CD4-positive, alpha-beta T cell (primary cell): ENCODE measurements at places on chromosomes 5 and 9.

- DNase-seq, result no peak
These were observed 242.9 kb downstream of the CSNK1G3 start for GRCh38 chr5:123754908-123755307.

- no peak for DNase-seq
These were observed 258.7 kb upstream of the CLINT1 start for GRCh38 chr5:158117467-158118160.

GRCh38 chr5:33608344-33609041, 167.7 kb downstream of the TARS1 start:
- no peak for DNase-seq

DNA sequence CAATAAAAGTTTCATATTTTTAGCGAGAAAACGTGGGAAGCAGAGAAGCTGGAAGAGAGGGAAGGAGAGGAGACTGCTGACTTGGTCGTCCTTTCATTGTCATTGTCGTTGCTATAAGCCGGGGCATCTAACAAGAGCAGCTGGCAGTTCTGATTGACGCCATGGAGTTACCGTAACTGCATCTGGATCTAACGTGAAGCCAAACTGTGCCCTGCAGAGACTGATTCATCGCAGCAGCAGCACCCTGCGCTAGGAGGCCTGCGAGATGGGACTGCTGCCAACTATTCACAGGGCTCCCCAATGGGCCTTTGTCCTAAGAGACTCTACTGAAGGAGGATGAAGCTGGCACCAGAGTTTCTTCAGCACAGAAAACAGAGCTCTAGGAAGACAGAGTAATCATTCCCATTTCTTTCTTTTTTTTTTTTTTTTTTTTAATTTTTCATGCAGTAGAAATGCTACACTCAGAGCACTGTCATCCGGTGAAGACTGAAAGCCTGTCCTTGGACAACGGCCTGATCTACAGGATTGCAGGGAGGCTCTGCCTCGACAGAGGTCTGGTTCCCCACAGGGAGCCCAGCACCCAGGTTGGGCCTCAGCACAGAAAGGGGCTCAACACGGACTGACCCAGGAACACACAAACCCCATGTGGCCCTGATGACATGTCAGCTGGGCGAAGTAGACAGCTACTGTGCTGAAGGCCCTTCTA, 47.8 kb downstream of the RETREG1 start:
- no peak for DNase-seq

DNA sequence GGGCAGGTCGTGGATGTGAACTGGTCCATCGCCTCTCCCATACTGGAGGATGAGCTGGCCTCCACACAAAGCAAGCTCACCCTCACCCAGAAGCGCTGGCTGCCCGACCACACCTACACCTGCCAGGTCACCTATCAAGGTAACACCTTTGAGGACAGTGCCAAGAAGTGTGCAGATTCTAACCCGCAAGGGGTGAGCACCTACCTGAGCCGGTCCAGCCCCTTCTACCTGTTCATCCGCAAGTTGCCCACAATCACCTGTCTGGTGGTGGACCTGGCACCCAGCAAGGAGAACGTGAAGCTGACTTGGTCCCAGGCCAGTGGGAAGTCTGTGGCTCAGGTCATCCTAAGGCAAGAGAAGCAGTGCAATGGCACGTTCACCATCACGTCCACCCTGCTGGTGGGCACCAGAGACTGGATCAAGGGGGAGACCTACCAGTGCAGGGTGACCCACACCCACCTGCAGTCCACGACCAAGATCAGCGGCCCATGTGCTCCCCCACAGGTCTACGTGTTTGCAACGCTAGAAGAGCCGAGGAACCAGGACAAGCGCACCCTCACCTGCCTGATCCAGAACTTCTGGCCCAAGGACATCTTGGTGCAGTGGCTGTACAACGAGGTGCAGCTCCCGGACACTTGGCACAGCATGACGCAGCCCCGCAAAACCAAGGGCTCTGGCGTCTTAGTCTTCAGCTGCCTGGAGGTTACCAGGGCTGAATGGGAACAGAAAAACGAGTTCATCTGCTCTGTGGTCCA, 71.3 kb downstream of the INSL6 start:
- no peak for DNase-seq

DNA sequence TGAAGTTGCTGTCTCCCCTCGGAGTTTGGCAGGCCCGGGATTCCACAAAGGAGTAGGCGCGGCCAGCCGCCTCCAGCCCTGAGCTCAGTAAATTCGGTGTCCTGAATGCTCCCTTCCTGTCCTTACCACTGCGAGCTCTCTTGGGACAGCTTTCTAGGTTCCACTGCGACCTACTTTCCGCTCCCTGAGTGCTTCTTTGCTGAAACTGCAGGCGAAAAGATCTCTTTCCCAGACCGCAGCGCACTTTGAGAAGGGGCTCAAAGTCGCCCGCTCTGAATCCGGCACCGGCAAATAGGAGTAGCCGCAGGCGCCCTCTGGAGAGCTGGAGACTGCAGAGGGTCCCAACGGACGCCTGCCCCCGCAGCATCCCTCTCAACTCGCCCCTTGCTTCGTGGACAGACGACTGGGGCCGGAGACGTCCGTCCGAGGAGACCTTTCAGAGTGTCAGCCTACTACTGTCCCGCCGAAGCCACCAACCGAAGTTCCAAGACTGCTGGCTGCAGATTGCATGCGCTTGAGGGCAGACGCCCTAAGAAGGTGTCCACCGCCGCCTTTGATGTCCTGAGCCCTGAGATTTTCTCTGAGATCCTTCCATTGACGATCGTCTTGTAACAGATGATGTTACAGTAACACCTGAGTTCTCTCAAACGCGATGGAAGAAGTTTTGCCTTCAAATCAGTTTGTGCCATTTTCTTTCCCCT, 96.0 kb downstream of the ANXA2R start:
- DNase-seq, result no peak

GRCh38 chr5:167710444-167711073, 580.9 kb upstream of the WWC1 start:
- DNase-seq, result no peak

- peak; percentile 77 for DNase-seq
These were observed 542 bp upstream of the TRIM52 start for GRCh38 chr5:181261320-181262049.

DNA sequence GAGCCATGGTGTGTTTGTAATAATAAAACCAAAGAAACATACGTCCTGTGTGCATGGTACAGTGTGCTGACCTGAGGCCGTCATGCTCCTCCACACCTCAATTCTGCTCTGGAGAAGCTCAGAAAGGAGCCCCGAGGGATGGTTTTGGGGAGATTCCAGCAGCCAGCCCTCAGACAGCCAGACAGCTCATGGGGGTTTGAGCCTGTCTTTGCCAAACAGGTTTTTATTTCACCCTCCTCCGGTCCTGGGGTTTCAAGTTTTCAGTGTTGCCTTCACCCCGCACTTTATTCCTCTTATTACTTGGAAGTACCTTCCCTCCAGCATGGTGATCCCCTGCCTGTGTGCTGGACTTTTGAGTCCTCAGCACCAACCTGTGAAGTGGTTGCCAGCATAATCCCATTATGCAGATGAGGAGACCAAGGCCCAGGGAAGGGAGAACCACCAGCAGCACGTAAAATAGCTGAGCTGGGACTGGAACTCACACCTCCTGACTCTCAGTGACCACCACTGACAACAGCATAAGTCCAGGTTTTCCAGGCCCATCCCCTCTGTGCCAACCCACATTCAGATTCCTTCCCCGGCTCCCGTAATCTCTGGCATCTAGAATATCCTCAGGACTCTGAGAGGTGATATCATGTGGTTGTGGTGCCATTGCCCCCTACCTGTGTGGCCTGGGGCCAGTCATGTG, 35.1 kb downstream of the TGFBI start:
- no peak for DNase-seq

GRCh38 chr9:93294011-93294410, 110.1 kb downstream of the WNK2 start:
- no peak for DNase-seq

DNA sequence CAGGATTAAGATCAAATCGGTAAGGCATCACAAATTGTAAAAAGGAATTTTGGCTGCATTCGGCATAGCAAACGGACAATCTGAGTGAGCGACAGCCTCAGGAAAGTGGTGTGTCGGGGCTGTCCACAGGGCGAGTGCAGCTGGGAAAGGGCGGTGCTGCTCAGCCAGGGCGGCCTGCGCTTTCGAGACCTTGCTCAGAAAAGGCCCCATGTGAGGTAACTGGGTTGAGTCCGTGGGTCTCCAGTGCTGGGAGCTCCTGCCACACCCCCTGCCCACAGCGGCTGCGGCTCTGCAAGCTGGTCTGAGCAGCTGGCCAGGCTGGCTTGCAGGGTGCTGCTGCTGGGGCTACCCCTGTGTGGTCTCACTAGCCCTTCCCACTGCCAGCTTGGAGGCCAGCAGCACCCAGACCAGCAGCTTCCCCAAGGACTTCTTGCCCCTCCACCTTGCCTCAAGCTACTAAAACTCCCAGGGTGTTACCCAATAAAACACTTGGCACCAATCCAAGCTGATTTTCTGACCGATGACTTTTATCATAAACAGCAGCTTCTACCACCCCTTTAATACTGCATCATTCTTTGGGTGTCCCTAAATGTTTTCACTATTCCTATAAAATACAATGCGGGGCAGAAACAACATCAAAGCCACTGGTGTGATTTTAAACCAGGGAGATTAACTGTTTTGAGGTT, 6.2 kb downstream of the SURF2 start:
- no peak for DNase-seq

DNA sequence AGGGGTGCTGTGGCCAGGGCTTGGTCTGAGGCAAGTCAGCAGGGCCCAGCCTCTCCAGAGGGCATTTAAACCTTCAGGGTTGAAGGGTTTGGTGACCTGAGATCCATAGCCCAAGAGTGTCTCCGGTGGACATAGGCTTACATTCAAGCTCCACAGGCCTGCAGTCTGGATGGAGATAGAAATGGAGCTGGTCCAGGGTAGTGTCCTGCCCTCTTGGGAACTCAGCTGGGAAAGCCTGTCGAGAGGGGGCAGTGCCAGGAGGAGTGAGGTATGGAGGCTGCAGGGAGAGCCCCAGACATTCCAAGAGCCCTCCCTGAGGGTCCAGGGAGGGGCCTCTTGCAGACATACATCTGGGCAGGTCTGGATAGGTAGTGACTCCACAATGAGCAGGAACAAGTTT, 177.0 kb upstream of the MVB12B start:
- no peak for DNase-seq

DNA sequence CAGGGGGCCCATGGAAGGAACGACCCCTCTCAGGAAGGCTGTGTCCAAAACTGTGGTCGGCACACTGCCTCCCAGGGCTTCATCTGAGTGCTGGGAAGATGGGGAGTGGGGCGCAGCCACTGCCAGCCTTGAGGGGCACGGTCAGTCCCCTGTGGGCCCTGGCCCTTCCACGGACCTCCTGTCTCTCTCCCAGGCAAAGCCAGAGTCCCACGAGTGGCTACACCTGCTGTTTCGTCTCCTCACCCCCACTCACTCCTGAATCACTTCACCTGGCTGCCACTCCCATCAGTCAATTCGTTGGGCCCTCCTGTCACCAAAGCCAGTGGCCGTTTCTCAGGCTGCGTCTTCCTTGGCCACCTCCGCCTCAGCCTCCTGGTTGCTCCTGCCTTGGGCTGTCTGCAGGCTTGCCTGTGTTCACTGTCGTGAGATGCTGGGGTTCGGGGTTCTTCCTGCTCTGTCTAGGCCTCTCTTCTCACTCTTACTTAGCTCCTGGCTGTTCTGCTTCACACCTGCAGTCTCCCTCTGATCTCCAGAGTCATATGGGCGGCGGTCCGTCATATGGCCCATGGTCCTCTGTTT, 58.8 kb upstream of the RNF130 start:
- no peak for DNase-seq
